ENCODE measurements at places on chromosomes 1 and 21. TPM values are rescaled to one million over a fixed set of nuclear protein-coding genes. Genes with fewer than 3 reads are reported as not detected.

The IL6R gene
- total RNA-seq = 3.1 TPM

The CASZ1 gene
- total RNA-seq = 28.6 TPM

The ADAM30 gene
- total RNA-seq = not detected

The FMO3 gene
- not detected for total RNA-seq

The AIRE gene
- total RNA-seq = not detected

The RUNX1 gene
- total RNA-seq = 26.7 TPM

The PTPN7 gene
- total RNA-seq = 16.3 TPM

The DENND2C gene
- not detected for total RNA-seq

The DISP1 gene
- 0.52 TPM for total RNA-seq

The AUNIP gene
- total RNA-seq = 11.4 TPM

The CRNN gene
- not detected for total RNA-seq

The IL20 gene
- total RNA-seq = not detected

The APCS gene
- not detected for total RNA-seq

The NOS1AP gene
- 2.3 TPM for total RNA-seq

The OR2L2 gene
- total RNA-seq = not detected

The FALEC gene
- not detected for total RNA-seq

DNA sequence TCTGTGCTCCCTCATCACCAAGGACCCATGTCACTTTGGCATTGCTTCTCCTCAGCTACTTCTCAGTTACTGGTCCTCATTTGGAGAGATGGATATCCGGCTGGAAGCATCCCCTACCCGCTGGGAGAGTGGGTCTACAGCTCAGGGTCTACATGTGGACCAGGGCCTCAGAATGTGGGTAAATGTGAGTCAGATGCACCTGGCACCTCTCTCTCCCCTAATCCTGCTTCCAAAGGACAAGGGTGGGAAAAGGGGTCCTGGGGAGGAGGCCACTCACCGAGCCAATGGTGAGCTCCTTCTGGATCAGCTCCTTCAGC lies 908 bp downstream of the S100A6 start:
- no peak for DNase-seq

- DNase-seq = no peak
Observed at GRCh38 chr1:68016381-68016780, 34.0 kb downstream of the DIRAS3 start.

GRCh38 chr21:33938381-33938780 lies 22.8 kb upstream of the ATP5PO start:
- DNase-seq = no peak

DNA sequence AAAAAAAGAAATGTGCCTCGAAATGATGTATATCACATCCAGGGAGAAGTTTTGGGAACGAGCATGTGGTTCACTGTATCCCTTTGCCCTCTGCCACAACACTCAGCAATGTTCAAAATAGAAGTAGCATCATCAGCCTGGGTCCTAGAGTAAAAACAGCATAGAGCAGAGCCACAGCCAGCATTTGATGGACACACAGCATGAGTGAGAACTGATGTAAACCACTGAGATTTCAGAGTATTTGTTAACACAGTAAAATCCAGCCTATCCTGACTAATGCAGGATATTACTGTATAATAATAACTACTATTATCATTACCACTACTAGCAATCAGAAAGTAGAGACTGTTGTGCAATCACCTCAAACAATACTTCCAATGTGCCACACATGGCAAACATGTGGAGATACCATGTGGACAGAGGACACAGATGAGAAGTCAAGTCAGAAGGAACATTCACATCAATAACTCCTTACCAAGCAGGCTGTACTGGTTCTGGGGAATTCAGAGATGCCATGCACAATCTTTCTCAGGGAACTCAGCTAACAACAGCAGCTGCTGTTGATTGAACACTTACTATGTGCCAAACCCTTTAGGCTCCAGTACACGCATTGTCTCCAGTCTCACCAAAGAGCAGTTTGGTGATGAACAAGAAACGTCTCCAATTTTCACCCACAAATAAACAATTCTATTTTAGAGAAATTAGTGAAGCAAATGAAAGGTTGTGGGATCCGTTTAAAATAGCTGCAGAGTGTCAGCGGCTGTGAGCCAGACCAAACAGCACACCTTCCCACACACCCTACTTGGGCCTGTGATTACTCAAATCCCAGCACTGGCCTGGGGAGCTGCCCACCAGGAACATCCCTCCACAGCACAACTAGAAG lies 16.6 kb upstream of the GFI1 start:
- no peak for DNase-seq

GRCh38 chr1:202046748-202047708 lies 36.6 kb downstream of the ELF3 start:
- DNase-seq = peak; percentile 75

- DNase-seq = peak; percentile 66
Observed at GRCh38 chr1:85230305-85230977, 29.0 kb downstream of the C1orf52 start.

GRCh38 chr21:45252448-45252925 lies 35.2 kb downstream of the POFUT2 start:
- DNase-seq = no peak

DNA sequence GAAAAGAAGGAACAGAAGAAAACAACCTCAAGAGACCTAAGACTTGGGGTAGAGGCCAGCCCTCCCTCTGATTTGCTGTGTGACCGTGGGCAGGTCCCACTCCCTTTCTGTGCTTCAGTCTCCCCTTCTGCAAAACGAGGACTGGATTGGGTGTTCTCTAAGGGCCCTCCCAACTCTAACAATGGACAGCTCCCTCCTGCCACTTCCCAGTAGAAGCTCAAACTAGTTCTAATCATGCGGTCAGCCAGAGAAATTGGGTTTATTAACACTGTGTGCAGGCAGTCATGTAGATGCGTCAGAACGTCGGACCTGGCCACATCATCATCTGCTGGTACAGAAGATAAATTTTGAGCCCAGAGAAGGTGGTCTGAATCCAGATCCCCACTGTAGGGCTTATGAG lies 1.6 kb upstream of the PADI4 start:
- no peak for DNase-seq

GRCh38 chr1:37867784-37868183 lies 8.4 kb upstream of the MTF1 start:
- no peak for DNase-seq

GRCh38 chr1:29879217-29879616 lies 642.9 kb downstream of the PTPRU start:
- no peak for DNase-seq

DNA sequence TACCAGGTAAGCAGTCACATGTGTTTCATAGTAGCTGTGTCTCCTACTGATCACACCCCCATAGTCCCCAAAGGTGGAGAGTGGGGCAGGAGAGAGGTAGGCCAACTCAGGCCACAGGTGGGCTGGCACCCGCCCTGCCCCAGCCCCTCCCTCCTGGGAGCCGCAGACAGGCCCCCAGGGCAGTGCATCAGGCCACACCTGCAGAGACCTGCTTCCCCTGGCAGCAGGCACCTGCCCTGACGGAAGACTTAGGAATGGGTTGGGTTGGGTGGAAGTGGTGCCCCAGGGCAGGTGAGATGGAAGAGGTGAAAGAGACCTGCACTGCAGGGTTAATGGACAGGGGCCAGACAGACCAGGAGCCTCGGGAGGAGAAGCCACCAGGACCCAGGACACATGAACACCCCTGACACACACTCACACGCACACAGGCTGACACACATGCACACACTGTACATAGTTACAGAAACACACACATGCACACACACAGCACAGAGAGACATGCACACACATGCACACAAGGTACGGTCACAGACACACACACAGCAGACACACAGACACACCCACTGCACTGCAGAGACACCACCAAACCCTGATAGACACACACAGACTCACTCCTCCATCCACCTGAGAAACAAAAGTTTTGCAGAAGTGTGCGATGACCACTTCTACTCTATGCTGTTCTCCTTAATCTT lies 1.7 kb upstream of the COL18A1 start:
- DNase-seq = no peak

DNA sequence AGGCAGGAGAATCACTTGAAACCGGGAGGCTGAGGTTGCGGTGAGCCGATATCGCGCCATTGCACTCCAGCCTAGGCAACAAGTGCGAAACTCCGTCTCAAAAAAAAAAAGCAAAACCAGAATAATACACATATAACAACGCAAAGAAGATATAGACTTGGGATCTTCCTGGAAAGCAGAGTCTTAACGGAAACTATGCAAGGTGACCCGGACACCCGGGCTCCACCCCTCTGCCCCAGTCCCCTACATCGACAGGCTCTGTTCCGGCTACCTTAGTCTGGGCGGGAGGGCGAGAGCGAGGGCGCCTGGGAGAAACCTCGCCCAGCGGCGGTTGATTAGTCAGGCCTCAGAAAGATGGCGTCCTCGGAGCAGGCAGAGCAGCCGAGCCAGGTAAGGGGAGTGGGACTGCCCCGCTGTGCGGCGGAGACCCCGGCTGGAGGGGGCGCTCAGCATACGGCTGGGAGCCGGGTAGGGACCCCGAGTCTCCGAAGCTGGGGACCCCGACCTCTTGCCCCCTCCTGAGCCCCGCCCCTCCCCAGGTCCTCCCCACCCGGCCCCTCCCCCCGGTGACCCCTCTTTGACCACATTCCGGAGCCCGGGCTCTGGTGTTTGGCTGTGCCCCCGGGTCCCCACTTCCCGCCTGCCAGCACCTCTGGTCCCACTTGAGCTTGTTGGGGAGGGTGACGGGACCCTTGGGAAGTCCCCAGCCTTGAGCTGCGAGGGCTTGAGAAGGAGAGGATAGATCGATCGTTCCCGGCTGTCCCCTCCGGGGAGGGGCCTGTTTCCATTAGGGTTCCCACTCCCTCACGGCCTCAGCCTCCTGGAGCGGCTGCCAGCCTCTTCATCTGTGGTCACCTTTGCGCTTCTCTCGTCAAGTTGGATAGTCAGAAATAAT lies at the start of gene PEX14:
TSS of gene PEX14 (plus strand) at position 338 of the 895 bp plus-strand sequence. CDS start at position 355, 17 bp downstream.
- peak; percentile 89 for DNase-seq

- no peak for DNase-seq
Observed at GRCh38 chr1:48848035-48848434, 71.3 kb upstream of the BEND5 start.

- peak; percentile 46 for DNase-seq
Observed at GRCh38 chr1:91884459-91885212, 1.3 kb downstream of the TGFBR3 start.

DNA sequence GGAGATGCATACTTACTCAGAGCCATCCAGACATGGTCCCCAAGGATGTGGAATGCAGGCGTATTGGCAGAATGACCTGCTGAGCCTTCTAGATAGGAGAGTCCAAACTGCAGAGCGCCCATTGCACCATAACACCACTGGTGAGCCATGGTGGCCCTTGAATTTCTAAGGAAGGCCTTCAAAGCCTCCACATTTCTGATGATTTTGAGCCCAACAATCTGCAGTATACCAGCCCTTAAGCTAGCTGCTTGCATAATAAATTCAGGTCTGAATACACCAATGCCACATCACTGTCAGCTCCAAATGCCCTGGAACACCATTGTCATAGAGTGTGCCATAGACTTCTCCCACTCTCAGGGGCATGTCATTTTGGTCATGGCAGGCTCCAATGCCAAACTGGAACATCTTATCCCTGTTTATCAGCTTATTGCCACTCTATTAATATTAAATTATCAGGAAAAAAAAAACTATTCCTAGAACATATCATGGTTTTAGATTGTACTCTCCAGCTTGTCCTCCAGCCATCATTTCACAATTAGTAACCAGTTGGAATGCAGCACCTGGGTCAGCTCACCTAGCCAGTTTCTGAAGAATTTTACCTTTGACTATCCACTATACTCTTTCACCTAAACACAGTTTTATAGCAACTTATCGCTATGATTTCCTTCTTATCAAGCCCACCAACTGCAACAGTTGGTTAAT lies 26.9 kb downstream of the NPHS2 start:
- DNase-seq = no peak

GRCh38 chr1:155392898-155393411 lies 72.3 kb downstream of the RUSC1 start:
- no peak for DNase-seq

DNA sequence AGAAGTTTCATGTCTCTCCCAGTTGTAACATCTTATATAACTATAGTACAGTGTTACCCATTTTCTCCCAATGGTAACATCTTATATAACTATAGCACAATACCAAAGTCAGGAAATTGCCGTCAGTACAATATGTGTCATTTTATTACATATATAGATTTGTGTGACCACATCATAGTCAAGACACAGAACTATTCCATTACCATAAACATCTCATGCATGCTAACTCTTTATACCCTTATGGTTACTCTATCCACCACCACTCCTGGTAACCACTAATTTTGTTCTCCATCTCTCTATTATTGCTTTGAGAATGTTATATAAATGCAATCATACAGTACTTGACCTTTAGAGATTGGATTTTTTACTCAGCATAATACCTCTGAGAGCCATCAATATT lies 120.7 kb downstream of the BACH1 start:
- no peak for DNase-seq

- no peak for DNase-seq
Observed at GRCh38 chr1:39754906-39755504, 16.1 kb downstream of the OXCT2 start.

DNA sequence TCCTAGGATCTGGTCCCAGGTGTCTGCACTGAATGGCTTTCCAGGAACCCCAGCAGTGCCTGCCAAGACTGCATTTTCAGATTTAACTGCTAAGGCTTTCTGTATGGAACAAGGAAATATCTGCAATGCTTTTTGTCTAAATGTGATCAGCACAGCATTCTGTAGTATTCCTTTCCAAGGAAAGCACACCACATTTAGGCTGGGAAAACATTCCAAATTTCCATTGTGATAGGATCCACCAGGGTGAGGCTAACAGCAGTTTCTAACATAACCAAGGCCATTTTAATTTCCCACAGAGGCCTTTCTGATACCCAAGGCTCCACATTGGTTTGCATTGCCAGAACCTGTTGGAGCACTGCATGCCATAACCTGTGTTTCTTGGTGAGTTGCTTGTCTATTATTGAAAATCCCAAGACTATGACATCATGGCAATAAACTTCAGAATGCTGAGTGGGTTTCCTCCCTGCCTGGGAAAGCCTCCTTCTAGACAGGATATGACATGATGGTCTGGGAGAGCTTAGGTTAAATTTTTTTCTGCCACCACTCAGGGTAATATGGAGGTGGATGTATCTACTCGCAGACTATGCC lies 23.3 kb upstream of the PTGFRN start:
- DNase-seq = no peak

GRCh38 chr21:22536509-22536908 lies 1538.3 kb downstream of the NCAM2 start:
- peak; percentile 1 for DNase-seq

- DNase-seq = no peak
Observed at GRCh38 chr1:29517251-29518086, 281.1 kb downstream of the PTPRU start.

DNA sequence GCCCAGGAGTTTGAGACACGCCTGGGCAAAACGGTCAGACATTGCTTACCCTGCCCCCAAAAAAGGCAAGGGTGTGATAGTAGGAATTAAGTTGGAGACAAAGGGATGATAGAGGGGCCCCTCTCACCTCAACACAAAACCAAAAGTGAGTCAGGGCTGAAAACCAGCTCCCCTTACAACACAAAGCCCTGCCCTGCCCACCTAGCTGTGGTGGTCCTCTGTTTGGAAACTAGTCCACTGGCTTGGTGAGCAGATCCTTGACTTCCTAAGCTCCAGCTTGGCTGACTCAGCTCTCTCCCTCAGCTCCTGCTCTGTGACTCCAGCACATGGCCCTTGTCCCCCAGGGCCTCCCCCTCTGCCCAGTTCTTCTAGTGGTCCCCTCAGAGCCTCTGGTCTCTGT lies 603.8 kb downstream of the PTPRC start:
- no peak for DNase-seq

- DNase-seq = no peak
Observed at GRCh38 chr1:151504759-151505158, 6.4 kb upstream of the CGN start.
